CD4-positive, alpha-beta T cell treated with Interleukin-12 subunit alpha and Interleukin-12 subunit beta, for 1 hour (primary cell): ENCODE measurements at places on chromosomes 2 and 18.

- DNase-seq = peak; percentile 66
Measured at GRCh38 chr2:181165199-181165868, 184.9 kb downstream of the UBE2E3 start.

GRCh38 chr2:149180226-149180875 is 141.9 kb downstream of the LYPD6B start:
- no peak for DNase-seq

- DNase-seq = no peak
Measured at GRCh38 chr2:31075941-31076590, 62.2 kb downstream of the GALNT14 start.

GRCh38 chr2:102110596-102111334 is 31.8 kb upstream of the IL1R1 start:
- no peak for DNase-seq

DNA sequence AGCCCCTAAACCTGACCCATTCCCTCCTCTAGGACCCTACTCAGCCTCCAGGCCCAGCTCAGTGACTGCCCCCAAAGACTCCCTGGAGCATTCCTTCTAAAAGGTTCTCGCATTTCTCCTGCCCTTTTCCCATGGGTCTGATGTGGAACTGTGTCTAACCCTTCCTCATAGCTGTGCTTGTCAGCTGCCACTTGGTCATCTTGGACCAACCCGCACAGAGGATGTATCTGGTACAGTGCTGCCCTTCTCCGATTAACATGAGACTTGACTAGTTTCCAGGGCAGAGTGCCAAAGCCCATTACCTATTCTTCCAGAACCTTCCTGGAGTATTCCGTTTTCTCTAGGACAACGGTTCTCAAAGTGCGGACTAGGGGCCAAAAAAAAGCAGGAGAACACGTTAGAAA is 518 bp upstream of the NFU1 start:
- DNase-seq = no peak

- no peak for DNase-seq
Measured at GRCh38 chr18:30781601-30782000, 260.9 kb downstream of the DSC3 start.

GRCh38 chr2:18721038-18721922 is 131.9 kb upstream of the NT5C1B start:
- no peak for DNase-seq

- no peak for DNase-seq
Measured at GRCh38 chr2:22377268-22377667, 1007.7 kb upstream of the KLHL29 start.

DNA sequence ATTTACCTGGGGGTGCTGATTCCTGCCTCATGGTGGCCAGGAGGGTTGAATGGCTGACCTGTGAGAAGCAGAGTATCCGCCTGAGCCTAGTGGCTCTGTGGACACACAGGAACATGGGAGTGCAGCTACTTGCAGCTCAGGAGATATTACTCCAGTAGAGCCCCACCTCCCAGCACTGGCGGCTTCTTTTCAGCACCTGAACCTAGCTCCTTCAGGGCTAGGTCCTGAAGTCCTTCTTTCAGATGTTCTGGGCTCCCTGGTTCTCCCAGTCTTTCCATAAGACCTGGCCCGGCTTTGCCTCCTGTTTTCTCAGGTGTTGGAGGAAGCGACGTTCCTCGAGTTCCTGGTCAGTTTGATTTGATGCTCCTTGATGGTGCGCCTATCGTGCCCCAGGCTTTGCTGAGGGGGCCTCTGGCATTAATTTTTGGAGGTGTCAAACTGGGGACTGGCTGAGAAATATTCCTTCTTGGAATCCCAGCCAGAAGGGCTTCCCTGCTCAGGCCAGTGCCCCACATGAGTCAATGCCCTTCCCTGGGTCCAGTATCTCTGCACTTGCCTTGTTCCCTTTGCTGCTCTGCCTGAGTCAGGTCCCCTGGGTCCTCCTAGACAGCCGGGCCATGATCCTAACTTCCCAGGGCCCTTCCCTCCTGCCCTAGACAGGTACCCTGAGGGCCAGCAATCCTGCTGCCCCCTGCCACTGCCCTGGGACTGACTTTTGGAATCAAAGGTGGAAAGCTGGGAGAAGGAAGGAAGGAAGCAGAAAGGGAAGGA is 110.7 kb upstream of the HAAO start:
- no peak for DNase-seq

DNA sequence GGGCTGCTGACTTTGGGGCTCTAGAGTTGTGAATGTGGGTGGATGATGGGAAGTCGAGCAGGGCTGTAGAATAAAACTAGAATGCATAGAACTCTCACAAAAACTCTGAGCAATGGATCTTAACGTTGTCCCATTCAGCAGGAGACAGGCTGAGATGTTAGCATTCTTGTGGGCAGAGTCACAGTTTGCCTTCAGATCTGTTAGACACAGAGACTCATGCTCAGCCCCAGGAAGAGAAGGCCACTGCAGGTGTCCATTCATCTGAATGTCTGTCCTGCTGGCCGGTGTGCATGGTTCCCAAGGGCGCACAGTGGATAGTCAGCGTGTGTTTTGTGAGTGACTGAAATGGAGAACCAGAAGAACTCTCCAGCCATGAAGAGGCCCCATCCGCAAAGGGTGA is 111.3 kb downstream of the TSN start:
- DNase-seq = no peak

DNA sequence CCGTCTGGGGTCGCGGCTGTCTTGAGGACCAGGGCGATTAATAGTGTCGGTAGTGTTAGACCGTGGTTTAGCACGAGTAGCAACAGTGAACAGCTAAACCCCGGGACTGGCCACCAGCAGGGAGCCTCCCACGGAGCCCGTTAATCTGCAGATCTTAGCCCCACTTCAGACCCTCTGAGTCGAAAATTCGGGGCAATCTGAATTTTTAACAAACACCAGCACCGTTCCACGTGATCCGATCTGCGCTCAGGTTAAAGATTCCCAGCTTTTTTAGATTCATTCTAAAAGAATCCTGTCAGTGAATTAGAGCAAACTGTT is 479 bp upstream of the ATP5F1A start:
- DNase-seq = no peak

- DNase-seq = no peak
Measured at GRCh38 chr2:169759987-169760386, 26.4 kb downstream of the KLHL23 start.

DNA sequence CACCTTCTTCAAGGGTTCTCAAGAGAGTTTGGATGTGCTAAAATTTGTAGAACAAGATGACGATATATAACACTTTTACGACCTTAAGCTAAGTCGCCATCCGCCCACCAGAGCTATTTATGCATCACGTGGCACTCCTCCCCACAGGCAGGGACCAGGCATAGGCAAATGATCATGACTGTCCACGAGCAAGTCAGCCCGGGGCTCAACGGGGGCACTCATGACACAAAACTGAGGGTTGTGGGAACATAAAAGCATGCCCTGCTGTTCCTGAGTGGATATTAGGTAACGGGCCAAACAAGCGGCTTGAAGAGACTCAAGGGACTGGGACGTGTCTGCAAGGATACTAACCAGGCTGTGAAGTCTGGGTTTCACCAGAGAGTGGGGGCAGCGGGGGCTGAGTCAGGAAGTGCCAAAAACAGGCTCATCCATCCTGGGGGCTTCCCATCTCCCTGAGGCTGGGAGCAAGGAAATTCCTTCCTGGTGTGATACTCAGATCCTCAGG is 58.1 kb downstream of the FAM178B start:
- no peak for DNase-seq

DNA sequence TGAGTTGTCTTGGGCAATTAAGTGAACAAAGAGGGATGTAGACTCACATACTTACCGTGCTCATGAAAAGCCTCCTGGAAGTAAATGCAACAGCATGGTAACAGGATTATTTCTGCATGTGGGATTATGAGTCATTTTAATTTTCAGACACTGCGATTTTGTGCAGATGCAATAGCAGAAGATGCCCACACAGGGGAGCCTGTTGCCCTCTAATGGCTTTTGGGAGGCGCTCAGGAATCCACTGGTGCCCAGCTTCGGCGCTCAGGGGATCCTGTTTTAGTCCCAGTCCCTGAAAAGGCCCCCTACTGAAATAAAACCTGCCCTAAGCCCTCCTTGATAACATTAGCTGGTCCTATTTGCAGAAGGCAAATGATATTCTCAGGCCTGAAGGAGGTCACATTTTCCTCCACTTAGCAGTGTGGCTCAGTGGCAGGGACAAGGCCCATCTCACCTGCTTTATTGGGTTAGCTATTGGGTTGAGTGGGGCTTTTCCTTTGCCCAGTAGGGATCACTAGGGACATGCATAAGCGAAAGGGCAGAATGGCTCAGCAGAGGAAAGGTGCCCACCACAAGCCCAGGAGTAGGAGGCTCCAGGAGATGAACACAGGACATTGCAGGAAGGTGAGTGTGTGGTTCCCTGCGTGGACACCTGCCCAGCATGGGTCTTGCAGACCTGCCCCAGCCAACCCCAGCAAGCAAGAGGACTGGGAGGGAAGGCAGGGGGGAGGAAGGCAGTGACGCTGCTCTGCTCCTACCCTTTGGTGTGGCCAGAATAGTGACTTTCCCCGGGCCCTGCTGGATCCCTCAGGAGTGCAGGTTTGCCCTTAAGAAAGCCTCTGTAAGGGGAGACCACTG is 26.5 kb upstream of the KCNS3 start:
- no peak for DNase-seq

GRCh38 chr2:26581266-26581990 is 59.7 kb downstream of the CIB4 start:
- no peak for DNase-seq

DNA sequence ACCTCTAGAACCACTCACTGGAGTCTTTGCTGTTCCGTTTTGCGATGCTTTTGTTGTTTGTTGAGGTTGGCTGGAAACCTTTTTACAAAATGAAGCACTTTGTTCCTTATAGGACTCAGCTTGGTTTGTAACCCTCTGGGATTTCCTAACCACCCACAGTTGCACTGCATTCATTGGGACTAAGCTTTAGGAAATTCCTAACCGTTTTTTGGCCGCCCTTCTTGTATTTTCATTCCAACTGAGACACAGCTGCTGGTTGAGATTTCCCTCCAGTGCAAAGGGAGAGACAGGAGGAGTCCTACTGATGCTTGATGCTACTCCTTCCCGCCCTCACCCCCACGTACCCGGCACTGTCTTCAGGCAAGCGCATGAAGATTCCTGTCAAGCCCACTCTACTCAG is 6.1 kb upstream of the DIPK1C start:
- no peak for DNase-seq

DNA sequence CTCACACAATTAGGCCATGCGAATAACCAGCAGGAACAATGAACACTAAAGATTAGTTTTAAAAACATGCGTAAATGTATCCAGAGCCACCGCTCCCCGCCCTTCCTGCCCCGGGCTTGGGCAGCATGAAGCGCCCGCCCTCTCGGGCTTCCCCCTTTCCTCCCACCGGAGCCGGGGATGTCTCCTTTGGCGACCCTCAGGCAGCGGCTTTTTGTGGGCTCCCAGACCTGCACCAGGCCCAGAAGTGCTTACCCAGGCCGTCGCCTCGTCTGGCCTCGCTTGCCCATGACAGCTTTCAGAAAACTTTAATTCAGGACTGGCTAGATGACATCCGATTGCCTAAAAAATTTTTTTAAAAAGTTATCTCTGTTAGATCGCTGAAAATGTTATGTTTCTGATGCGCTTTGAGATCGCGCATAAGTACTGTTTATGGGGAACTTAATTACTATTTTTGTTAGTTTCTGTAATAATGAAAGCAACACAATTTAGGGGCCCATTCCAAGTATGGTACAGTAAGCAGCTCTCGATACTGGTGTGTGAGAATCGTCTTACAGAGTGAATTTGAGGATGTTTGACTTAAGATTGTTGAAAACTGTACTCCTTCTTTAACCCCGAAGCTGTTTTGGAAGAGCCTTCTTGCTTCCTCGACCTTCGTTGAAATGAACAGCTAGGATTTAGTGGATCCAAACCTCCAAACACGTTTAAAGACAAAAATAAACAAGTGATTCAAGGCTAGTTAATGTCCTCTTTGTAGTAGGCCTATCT is 1.1 kb downstream of the MAP3K20 start:
- DNase-seq = peak; percentile 2

GRCh38 chr18:76980663-76981395 is 151.8 kb downstream of the MBP start:
- no peak for DNase-seq

- no peak for DNase-seq
Measured at GRCh38 chr2:29239209-29239960, 124.2 kb downstream of the CLIP4 start.

GRCh38 chr2:181461056-181461997 is 4.1 kb downstream of the ITGA4 start:
- DNase-seq = peak; percentile 56

GRCh38 chr18:12455496-12455895 is 47.8 kb downstream of the PRELID3A start:
- DNase-seq = no peak

DNA sequence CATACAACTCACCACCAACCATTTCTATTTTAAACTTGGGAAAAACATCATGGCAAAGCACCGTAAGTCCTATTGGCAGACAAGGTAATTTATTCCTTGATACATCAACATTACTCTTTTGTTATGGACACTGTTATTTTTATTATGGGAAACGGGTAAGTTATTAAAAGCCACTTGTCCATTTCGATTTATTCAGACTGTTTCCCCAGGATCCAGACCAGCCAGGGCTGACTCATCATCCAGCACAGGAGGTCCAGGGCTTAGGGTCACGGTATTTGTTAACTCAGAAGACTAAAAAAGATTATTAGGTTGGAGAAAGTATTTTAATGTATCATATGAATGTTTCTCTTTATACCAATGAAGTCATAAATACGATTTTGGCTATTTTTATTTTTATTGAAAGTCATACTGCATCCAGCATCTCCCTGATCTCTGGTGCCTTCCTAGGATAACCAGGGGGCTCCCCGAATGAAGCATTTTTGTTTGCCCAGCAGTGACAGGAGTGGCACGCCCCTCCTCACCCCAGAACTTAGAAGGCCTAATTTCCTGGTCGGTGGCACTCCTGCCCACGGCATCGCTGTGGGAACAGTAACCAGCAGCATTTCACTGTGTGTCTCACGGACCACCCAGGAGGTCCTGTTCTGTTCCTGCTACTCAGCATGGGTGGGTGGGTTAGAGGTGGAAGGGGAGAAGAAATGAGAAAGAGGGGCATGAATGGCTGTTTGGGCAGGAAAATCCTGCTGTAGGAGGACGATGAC is 446.1 kb downstream of the EIPR1 start:
- DNase-seq = no peak

DNA sequence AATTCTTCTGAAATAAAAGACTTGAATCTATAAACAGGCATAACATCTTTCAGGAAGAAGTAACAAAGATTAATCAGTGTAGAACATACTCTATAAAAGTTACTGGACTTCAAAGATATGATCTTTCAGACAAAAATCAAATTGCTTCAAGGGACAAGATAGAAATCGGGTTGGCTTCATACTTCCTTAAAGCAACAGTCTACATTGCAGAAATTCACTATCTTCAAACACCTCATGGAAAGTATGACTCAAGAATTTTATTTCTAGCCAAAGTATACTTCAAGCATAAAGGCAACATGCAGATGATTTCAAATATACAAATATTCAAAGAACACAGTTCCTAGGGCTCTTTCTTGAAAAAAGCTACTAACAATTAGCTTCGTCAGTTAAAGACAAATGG is 240.7 kb downstream of the SRBD1 start:
- DNase-seq = no peak
